ENCODE measurements at places on chromosomes 7 and 10.

- no peak for DNase-seq
Observed at GRCh38 chr7:71301167-71301566, 169.2 kb downstream of the GALNT17 start.

DNA sequence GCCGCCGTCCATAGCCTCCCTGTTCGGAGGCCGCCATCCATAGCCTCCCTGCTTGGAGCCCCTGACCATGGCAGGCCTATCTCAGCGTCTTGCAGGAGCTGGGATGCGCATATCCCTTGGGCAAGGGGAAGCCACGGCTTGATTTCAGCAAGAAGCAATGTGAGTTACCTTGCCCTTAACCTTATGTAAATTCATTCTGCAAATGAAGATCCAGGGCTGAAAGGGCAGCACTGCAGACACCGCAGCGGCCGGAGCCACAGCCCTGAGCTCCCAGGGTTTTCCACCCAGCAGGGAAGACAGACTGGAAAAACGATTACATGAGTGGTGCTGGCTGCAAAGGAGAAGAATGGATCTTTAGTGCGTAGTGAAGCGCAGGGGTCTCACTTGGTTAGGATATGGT lies 95.8 kb downstream of the SEC61G start:
- DNase-seq, result no peak

- DNase-seq, result no peak
Observed at GRCh38 chr7:41116817-41117216, 586.1 kb downstream of the INHBA start.

- DNase-seq, result no peak
Observed at GRCh38 chr10:66877361-66877760, 48.5 kb upstream of the LRRTM3 start.

DNA sequence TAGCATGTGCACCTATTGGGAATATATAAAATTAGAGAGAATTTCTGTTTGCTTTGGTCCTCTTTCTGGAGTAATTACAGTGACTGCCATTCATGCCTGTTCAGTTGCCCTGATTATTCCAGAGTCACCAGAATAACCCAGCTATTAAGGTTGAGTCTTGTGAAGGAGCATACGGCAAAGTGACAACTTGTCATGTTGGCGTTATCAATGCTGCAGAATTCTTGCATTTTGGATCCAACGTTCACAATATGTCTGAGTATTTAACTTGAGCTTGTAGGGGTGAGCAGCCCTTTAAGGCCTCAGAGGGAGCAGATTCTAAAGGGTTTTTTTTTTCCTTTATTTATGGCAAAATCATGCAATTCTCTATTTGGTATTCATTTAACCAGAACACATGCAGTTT lies 419.4 kb upstream of the MGMT start:
- DNase-seq, result no peak

DNA sequence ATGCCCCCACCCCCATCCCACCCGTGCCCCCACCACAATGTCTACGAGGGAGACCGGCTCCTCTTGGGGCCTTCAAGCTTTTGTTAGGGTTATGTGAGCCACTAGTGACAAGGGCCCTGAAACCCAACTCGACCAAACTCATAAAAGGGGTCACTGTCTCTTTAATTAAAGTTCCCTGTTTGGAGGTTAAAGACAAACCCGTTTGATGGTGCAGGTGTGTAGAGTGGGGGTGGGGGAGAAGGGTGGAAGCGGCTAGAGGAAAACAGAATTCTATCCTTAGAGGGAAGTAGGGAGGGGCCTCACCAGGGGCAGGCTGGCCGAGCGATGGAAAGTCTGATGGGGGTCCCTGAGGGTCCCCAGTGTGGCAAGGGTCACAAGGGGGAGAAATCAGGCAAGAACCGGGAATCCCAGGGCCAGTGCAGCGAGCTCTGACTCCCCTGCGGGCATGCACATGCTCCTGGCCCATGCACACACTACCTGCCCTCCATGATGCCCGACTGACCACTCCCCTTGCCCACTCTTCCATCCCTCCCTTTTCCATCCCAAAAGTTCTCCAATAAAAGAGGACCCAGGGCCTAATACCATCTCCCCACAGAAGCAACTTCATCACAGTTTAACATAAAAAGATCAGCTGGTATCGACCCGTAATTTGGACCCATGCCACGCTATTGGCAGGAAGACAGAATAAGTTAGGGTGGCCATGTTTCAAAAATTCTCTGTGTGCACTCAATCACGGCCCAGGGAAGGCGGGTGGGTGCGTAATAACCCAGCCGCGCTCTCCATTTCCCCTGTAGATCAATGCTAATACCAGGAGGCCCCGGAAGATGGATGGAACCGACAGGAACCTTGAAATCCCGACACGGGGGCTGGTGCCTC lies 35.9 kb upstream of the SLF2 start:
- DNase-seq, result no peak

- DNase-seq, result no peak
Observed at GRCh38 chr10:129210876-129211275, 256.2 kb upstream of the MGMT start.

- no peak for DNase-seq
Observed at GRCh38 chr7:221978-222715, 29.8 kb downstream of the FAM20C start.

GRCh38 chr7:73827567-73828106 lies 3.2 kb upstream of the CLDN4 start:
- no peak for DNase-seq

- DNase-seq, result no peak
Observed at GRCh38 chr7:15113752-15114151, 211.2 kb upstream of the DGKB start.

DNA sequence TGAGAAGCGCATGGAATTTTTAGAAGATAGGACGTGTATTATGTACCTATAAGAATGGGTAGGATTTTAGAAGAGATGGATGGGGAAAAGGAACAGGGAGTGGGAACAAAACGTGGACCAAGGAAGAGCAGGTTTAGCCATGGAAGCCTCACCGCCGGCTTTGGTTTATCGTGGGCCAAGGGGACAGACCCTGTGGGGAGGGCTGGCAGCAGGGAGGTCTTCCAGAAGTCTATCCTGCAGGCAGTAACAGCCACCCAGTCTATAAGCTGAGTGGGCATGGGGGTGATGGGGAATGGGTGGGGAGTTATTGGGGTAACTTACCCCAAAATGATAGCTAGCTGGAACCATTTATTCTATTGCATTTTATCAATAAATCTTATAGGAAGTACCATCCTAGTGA lies 44.9 kb downstream of the IKZF1 start:
- no peak for DNase-seq

GRCh38 chr10:103204353-103205255 lies 11.5 kb upstream of the NT5C2 start:
- no peak for DNase-seq

- no peak for DNase-seq
Observed at GRCh38 chr10:5732141-5732540, 47.5 kb downstream of the TASOR2 start.

- no peak for DNase-seq
Observed at GRCh38 chr7:139710036-139710435, 67.8 kb downstream of the HIPK2 start.

DNA sequence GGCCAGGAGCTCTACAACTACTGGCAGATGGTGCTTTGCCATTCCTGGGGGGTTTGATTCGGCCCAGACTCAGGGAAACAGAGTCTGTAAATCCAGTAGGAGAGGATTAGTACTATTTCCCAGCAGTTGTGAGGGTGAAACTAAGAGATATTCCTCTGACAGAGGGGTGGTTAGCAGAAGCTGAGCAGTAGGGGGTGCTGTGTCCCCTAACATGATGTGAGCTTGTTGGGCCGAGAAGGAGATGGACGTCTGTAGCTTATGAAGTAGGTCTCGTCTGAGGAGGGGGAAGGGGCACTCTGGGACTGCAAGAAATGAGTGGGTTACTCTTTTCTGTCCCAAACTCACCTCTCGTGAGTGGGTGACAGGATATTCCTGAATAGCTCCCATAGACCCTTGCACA lies 179.2 kb upstream of the MBL2 start:
- DNase-seq, result no peak

DNA sequence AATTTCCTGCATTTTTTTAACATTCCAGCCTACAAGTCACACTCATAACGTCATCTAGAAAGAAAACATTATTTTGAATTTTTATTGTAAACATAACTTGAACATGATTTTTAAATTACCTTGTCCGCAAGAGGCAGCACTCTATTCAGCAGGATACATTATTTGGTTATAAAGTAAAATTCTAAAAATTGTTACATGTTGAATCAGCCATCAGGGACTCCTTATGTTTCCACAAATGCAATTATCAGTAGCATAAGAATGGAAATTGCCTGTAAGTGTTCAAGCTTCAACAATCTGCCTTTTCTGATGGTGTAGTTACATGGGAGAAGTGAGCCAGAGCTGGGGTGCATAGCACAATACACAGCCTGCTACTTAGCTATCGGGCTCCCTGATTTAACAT lies 97.5 kb downstream of the ZNF365 start:
- no peak for DNase-seq

GRCh38 chr10:91604553-91605534 lies 28.0 kb downstream of the PPP1R3C start:
- DNase-seq, result no peak

GRCh38 chr7:131953184-131953583 lies 396.8 kb upstream of the PODXL start:
- no peak for DNase-seq

DNA sequence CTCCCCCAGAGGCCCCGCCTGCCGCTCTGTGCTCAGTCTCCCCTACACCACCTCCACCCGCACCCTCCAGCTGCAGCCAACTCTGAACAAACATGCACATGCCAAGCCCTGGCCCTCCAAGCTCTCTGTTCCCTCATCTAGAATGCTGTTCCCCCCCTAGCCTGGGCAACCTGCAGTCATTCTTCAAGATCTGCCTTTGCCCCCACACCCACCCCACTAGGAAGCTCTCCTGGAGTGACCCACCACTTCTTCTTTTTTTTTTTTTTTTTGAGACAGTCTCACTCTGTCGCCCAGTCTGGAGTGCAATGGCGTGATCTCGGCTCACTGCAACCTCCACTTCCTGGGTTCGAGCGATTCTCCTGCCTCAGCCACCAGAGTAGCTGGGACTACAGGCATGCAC lies 13.7 kb downstream of the MYL10 start:
- DNase-seq, result no peak

DNA sequence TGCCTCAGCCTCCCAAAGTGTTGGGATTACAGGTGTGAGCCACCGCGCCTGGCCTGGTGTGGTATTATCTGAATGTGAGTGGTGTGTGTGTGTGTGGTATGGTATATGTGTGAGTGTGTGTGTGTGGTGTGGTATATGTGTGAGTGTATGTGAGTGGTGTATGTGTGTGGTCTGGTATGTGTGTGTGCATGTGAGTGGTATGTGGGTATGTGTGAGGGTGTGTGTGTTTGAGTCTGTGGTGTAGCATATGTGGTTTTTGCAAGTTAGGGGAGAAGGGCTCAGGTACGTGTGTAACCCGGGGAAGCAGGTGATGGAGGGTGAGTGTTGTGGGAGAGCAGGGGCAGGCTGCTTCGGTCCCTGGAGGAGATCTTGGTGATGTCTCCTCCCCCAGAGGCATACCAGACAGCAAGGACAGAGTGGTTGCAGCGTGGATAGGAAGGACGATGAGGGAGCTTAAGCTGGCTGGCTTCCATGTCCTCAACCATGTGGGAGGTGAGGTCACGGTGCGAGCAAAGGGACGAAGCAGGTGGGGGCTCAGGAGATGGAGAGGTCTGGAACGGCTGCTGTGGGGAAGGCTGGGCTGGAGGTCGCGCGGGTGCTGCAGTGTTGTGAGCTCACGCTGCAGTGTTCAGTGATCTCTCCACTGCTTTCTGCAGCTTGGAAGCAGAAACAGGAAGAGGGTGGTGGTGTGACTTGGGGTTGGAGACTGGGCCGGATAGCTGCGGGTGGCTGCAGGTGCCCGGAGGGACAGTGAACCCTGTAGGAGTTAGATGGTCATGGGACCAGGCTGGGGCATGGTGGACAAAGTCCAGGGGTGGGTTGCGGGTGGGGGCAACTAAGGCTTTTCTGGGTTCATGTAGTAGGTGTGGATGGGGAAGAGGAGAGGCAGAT lies 5.0 kb downstream of the ZYX start:
- no peak for DNase-seq

- no peak for DNase-seq
Observed at GRCh38 chr10:29102636-29103035, 186.2 kb upstream of the LYZL1 start.

GRCh38 chr7:16293669-16294425 lies 127.5 kb downstream of the CRPPA start:
- DNase-seq, result no peak

DNA sequence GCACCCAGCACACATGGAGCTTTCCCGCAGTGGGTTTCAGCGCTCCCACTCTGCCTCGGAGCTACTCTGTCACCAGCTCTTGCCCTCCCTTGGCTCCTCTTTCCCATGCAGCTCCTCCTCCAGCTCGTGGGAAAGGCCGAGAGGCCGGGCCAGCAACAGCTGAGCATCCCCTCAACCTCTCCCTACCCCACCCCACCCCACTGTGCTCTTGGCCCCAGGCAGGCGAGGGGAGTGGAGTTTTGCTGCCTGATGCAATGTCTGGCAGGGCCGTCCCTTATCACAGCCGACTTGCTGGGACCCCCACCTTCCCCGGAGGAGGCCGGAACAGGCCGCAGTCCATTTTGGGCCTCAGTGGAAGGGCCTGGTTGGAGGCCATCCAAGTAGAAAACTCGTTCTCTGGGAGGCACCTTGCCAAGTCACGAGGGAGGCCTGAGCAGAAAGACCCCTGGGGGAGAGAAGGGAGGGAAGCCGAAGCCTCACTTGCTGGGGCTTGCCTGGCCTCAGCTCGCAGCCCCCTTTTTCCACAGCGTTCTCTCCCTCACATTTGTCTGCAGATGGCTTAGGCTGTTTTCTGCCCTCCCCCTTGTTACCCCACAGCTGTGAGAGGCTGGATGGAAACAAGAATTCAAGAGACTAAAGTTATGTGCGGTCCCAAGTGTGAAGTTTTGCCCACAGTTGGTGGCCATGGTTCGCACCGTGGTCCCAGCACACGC lies 35.3 kb downstream of the CHST3 start:
- no peak for DNase-seq

GRCh38 chr10:4213441-4213840 lies 428.4 kb upstream of the KLF6 start:
- no peak for DNase-seq

GRCh38 chr10:126041804-126042231 lies 145.5 kb downstream of the FANK1 start:
- DNase-seq, result peak; percentile 64

DNA sequence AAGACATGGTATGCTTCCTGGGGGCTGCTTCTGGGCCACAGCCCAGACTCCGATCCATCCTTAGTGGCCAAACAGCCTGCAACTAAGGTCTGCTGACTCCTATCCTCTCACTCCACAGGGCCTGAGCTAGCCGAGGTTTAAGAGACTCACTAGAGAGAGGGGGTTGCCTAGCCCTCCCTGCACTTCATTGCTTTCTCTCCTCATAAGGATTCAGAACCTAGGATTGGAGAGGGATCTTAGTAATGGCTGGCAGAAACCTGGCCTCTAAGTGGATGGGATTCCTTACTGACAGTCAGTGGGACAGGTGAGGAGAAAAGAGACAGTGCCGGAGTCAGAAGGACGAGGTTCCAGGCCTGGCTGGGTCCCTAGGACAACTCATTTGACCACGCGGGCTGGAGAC lies 8.2 kb upstream of the DDIT4 start:
- DNase-seq, result no peak

- DNase-seq, result no peak
Observed at GRCh38 chr7:96183163-96183670, 138.7 kb downstream of the SLC25A13 start.

GRCh38 chr10:102646610-102647442 lies 2.5 kb downstream of the TRIM8 start:
- peak; percentile 44 for DNase-seq
